ENCODE measurements at places on chromosomes 5 and 9.
A peak's percentile ranks its signal among the peaks of the same experiment; 100 is the strongest.

GRCh38 chr9:76561900-76562299 is 102.9 kb downstream of the GCNT1 start:
- no peak for DNase-seq

GRCh38 chr9:29769019-29769418 is 2195.7 kb upstream of the C9orf72 start:
- DNase-seq = no peak

- no peak for DNase-seq
These were observed 780.5 kb upstream of the ZNF608 start for GRCh38 chr5:125526966-125527365.

DNA sequence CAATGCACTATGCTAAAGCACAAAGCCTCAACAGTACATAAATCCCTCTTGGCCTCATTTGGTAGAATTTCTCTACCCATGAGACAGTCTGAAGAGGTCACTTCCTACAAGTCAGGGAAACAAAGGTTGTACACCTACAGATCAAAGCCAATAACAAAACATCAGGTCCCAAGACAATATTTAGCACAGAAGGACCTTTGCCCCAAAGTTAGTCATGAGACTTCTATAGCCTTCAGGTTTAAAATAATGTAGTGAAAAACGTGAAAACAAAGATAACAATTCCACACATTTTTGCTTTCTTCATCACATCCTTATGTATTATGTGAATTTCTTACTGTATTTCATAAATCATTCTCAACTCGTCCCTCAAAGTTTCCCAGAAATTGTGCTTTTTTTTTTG is 15.8 kb downstream of the AFF4 start:
- no peak for DNase-seq

GRCh38 chr9:84170521-84171141 is 169.9 kb downstream of the SLC28A3 start:
- peak; percentile 70 for DNase-seq

DNA sequence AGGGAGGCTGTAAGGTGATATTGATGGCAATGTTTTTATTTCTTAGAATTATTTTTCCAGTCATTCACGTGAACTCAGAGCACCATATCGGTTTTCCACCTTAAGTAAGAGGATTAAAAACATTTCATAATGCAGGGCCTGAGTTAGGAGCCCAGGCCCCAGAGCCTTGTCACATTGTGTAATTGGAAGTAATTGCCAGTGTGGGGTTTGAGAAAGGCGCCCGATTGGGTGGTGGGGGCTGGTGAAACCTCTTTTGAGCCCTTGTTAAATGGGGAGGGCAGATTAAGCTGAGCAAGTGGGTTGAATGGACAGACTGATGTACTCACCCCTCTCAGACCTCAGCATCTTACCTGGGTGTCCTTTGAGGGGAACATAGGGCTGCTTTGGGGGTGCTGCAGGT is 116.7 kb upstream of the PITX1 start:
- DNase-seq = no peak

- DNase-seq = no peak
These were observed 204.8 kb downstream of the DCP2 start for GRCh38 chr5:113181409-113181808.

DNA sequence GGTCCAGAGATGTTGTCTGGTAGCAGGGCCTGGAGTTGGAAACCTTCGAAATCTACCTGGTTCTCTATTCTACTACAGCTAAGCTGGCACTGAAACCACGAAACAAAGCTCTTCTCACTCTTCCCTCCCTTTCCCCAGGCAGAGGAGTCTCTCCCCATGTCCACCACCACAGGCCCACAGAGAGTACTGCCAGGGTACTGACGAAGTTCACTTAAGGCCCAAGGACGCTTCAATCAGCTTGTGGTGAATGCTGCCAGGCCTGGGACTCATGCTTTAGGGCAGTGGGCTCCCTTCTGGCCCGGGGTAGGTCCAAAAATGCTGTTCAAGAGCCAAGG is 17.3 kb upstream of the CCNB1 start:
- no peak for DNase-seq

GRCh38 chr5:128551476-128551875 is 13.4 kb upstream of the FBN2 start:
- no peak for DNase-seq

DNA sequence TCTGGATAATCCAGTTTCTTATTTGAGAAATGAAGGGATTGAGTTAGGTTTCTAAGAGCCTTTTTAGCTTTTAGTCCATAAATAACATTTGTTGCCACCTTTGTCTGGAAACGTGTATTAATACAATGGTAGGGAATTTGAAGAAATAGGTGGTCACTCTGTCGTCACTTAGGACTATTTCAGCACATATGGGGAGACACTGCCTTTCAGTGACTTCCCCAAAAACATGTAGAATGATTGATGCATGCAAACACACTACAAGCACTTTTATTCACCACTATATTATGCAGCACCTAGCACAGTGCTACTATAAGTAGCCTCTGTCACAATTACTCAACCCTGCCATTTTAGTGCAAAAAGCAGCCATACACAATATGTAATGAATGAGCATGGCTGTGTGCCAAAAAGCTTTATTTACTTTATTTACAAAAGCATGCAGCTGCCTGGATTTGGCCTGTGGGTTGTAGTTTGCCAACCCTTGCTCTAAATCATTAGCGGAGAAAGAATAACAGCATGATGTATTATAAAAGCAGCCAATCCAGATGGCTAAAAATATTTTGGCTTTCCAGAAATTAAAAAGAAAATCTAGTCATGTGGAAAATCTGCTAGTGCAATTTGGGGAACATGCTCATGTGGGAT is 154.2 kb upstream of the HMHB1 start:
- DNase-seq = no peak

DNA sequence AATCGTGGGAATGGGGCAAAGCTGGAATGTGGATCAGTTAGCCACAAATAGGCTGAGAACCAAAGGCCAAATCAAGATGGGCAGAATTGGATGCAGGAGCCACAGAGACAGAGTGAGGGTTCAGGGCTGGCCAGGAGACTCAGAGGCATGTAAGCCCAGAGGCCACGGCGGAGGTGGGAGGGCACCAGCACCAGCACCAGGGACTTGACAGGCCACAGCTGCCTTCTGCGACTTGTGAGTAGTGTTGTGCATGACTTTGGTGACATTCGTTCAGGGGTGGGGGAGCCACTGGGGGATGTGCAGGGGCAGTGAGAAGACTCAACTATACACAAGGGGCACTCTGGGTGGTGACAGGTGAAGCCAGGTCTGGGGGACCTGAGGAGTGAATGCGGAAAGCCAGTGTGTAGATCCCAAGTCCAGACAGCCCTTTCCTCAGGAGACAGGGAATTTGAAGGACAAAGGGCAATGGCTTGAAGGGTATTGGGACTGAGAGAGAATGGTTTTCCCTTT is 53.2 kb downstream of the TMOD1 start:
- no peak for DNase-seq

DNA sequence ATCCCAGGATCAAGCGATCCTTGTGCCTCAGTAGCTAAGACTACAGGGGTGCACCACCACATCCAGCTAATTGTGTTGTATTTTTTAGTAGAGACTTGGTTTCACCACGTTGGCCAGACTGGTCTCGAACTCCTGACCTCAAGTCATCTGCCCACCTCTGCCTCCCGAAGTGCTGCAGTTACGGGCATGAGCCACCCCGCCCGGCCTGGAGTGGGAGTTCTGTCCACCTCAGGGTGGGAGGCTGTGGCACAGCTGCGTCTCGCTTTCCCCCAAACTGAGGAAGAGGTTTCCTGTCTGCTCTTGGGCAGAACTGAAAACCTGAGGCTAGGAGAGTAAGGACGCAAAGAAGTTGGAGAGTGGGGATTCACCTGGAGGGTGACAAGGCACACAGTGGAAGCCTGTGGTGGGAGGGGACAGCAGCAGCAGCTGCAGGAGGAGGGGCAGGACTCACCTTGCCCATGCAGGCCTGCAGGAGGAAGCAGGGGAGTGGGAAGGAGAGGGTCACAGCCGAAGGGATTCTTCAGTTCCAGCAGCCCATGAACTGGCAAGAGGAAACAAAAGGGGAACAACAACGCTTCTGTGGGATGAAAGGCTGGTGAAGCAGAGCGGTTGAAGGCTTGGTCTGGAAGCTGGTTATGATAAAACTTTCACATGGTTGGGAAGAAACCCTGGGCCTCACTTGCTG is 181.4 kb downstream of the GAS1 start:
- no peak for DNase-seq

DNA sequence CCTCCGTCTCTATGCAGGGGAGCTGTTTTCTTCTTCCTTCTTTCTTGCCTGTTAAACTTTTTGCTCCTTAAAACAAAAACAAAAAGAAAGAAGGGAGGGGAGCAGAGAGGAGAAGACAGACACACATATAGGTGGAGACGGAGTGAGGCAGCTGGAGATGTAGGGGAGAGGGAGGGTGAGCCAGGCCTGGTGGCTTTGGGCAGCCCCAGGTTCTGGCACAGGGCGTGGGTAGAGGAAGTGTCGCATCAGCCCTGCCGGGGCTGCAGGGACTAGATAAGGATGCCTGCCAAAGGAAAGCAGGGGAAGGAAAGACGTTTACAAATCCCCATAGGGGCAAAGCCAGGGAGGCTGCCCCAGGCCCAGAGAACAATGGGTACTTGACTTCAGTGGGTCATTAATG is 38.7 kb upstream of the PTGS1 start:
- no peak for DNase-seq
